ENCODE measurements at places on chromosomes 6 and 20. TPM values are rescaled to one million over a fixed set of nuclear protein-coding genes. Genes with fewer than 3 reads are reported as not detected.
A peak's percentile ranks its signal among the peaks of the same experiment; 100 is the strongest.

The MAPK14 gene
- 39.9 TPM for total RNA-seq

DNA sequence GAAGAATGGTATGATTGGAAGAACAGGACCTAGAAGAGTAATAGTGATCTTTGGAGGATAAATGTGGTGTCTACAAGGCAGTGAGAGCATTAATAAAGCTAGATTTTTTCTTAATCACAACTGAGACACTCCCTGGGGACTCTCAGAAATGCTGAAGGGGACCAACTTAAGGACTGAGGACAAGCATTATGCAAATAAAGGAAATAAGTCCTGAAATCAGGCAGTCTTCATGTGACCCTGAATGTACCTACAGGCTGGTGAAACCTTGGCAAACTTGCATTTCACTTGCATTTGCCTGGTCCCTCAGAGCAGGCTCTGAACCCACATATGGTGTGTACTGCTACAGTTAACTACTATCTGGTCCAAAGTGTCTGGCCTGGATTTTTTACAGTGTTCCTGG, 19.3 kb upstream of the TTK start:
- no peak for DNase-seq

DNA sequence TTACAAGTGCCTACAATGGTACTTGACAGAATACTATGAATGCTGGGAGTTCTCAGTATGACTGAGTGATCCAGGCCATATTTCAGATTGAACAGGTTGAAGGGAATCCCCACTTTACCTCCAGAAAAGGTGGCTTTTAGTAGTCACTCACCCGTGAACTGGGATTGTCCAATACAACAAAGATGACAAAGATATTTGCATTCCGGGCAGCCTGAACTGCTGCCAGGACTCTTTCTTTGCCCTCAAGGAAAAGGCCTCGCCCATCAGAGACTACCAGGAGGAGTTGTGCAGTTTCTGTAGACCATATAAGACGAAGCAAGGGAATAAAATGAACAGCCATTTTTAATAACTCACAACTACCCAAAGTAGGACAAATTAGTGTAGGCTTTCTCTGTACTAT, 6.3 kb upstream of the LYRM2 start:
- no peak for DNase-seq

- DNase-seq = peak; percentile 61
Measured at GRCh38 chr20:23419995-23420901, 1.0 kb downstream of the NAPB start.

DNA sequence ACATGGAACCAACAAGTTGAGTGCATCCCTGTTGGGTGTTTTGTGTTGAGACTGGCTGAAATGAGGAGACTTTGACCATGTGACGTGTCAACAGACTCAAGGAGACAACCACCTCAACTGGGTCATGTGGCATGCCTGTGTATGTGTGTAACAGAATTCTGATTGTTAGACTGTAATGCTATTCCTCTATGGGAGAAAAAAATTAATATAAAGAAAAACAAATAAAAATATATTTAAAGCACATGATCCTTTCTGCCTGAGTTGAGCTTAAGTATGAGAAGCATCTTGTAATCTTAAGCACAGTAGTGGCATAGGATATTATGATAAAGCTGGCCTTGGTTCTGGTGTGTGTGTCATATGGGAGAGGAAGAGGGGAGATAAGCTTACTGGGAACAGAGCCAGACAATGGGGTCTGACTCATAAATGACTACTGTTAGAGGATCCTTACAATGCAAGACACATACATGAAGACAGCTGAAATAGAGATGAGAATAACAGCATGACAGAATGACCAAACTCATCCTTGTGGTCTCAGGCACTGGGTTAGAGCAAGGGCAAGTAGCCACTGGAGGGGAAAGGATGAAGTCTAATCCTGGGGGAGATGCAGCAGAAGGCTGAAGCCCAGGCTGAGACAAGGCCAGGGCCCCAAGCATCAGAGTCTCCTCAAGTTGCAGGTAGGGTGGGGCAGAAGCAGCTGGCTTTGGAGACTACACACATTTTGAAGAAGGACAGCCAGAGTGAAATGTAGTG, 9.2 kb downstream of the TP53INP2 start:
- peak; percentile 21 for DNase-seq

DNA sequence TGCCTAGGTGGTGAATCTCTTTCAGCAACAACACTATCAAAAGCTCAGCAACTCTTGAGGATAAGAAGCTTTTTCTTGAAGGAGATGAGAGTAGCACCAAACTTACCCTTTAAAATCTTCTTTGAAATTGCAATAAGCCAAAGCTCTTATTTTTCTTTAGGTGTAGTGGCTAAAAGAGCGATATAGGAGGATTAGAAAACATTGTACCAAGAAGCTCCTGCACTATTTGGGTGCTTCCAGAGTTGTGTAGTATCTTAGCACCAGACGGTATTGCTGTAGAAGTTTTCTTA, 1.2 kb downstream of the FUT9 start:
- DNase-seq = no peak

The CDSN gene
- not detected for total RNA-seq

The LY6G6F gene
- total RNA-seq = not detected

The MATN4 gene
- total RNA-seq = 1.0 TPM

GRCh38 chr20:53949319-53949839, 121.0 kb downstream of the BCAS1 start:
- DNase-seq = peak; percentile 91

The AGER gene
- total RNA-seq = 15.6 TPM

GRCh38 chr6:89910902-89911240, 16.6 kb downstream of the GJA10 start:
- DNase-seq = no peak

The PHF10 gene
- 72.9 TPM for total RNA-seq

DNA sequence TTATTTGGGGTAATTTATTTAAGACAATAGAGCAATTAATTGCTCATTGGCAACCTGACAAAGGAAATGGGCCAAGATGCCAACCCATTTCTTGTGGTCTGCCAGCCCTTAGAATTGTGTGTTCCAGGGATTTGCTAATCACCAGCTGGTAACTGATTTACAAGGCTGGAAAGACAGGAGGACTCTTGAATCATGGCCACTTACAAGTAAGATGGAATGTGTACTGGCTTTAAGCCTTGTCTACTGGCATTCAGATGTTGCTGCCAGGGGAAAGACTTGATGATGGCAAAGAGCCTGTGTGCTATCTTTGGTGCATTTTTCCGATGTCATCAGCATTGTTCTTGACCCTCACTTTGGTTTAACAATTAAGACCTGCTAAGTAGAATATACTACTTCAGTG, 91.0 kb downstream of the BCKDHB start:
- DNase-seq = no peak

GRCh38 chr20:45771182-45771759, 20.4 kb downstream of the WFDC3 start:
- peak; percentile 88 for DNase-seq

The MOG gene
- total RNA-seq = not detected

- no peak for DNase-seq
Measured at GRCh38 chr6:46964716-46965519, 43.2 kb upstream of the ADGRF5 start.

GRCh38 chr6:70045413-70045812, 179.1 kb downstream of the COL19A1 start:
- no peak for DNase-seq

DNA sequence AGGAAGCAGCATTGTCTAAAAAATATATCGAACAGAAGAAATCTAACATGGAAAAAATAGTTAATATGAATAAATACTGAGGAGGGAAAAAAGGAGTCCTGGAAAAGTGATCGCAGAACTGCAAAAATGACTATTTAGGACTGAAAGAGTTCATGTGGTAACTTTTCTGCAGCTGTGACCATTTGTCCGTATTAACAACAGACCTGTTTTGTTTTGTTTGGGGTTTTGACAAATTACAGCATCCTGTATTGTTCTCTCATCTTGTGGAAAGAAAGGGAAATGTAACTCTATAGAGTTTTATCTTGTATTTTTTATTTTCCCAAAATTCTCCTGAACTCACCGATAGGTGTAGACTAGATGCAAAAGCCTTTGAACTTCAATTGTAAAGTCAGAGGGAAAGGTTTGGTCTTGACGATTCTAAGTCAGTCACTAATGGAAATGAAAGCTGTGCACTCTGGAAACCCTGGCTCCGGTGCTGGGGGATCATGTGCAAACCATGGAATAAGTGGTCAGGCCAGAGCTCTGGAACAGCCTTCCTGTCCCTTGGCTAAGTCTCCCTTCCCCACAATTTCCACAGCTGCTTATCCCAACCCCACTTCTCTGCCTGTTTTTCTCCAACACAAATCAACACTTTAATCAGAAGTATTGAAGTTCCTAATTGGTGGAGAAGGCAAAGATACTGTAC, 51.2 kb upstream of the MARCKS start:
- no peak for DNase-seq

DNA sequence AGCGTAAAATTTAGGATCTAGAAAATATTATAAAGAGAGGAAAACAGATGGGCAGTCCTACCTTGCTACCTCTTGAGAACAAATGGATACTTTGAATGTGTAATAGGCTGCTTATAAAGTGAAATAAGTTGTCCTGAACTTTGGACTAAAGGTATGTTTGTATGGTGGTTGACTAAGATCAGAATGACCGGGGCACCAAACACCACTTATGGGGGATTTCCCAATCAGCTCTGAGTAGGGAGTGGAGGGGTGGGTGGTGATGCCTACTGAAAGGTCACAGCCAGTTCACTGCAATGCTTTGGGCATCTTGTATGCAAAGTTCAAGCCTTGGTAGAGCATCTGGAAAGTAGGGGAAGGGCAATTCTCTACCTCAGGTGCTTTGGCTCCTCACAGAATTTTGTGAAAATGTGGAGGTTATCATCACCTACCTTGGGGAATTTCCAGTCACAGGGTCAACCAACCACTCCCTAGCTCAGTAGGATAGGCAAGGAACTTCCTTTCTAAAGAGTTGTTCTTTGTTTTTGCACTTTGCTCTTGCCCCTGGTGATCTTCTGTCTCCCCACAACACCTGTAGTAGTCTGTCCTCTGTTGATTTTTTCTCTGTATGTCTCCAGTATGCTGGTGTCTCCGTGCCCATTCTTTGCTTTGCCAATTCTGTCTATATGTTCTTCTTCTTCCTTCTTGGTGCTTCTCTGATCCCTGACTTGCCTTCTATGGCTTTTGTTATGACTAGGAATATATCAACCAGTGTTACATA, at the start of gene TRIM31:
Gene TRIM31, minus strand, starts transcription at position 88 of the 757 bp plus-strand sequence. CDS start 285 bp downstream, outside the sequence.
- DNase-seq = no peak

GRCh38 chr6:219641-220198, 72.6 kb upstream of the DUSP22 start:
- peak; percentile 30 for DNase-seq

GRCh38 chr6:3380344-3381232, 76.3 kb downstream of the SLC22A23 start:
- no peak for DNase-seq

The TMC2 gene
- not detected for total RNA-seq

- no peak for DNase-seq
Measured at GRCh38 chr6:38570750-38571149, 69.0 kb downstream of the BTBD9 start.

The TRERF1 gene
- total RNA-seq = 6.7 TPM

DNA sequence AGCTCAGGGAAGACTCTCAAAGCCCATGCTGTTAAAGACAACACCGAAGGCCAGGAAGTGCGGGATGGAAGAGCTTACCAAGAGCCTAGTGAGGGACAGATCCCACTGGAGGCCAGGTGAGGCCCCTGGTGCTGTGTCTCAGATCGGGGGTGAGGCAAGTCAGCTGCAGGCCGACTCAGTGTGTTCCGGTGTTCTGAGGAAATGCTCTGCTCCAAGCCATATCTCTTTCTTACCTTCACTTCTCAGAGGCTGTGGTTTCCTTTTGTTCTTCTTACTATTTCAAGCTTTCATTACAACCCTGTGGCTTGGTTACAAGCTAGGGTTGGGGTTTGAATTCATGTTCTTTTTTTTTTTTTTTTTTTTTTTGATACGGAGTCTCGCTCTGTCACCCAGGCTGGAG, 114.3 kb upstream of the ZFP64 start:
- DNase-seq = peak; percentile 47

GRCh38 chr6:142696123-142697000, 248.6 kb downstream of the HIVEP2 start:
- DNase-seq = no peak

DNA sequence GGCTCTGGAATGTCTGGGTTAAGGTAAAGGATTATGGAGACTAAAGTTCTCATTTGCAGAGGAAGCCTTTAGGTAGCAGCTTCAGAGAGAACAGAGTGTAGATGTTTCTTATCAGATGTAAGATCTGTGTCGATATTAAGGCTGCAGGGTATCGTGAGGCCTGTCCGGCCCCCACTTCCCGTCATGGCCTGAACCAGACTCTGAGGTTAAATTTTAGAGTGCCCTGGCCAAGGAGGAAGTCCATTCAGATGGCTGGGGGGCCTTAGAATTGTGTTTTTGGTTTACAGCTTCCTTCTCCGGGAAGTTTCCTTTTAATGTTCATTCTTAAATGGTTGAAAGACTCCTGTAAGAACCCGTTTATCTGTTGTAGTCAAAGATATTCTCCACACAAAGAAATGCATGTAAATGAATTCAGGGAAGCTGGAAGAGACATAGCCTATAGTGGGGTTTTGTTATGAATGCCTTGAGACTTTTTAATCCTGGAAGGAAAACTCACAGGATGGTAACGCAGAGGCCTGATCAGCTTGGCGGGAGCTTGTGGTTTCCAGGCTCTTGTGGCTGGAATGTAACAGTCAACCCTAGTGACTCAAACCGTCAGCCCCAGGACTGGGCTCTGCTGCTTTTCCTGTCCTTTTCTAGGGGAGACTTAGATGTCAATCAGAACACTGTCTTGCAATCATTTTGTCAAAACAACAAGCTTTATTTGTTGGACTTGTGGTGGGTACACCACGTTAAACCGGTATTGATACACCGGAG, 34.7 kb downstream of the KIF25 start:
- DNase-seq = no peak

- DNase-seq = no peak
Measured at GRCh38 chr20:63497946-63498935, 642 bp downstream of the EEF1A2 start.

- DNase-seq = no peak
Measured at GRCh38 chr20:8320306-8320705, 188.2 kb downstream of the PLCB1 start.

DNA sequence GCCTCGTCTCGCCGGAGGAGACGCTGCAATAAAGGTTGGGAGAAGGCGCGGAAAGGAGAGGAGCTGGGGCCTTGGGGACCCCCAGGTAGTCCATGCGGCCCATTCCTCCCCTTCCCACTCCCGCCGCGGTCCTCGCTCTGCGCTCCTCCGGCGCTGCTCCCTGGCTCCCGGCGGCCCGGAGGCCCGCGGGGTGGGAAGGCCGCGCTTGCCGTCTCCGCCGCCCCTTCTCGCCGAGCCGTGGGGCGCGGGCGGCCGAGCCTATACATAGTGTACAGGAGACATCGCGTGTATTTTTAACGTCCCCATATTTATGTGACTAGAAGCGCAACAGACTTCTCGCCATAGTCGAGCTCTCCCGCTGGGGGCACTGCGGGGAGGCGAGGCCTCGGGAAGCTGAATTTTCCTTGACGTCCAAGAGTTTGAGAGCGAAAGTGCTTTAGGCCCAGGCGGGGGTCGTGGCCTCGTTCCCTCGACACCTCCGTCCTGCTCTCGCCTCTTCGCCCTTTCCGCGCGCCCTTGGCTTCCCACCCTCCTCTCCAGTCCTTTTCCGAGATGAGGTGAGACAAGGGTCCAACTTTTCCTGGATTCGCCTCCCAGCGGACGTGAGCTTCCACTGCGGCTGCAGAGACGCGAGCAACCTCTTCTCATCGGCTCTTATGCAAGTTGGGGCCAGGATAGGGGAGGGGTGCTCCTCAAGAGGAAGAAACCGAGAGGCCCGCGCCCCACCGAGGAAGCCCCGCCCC, 29.0 kb downstream of the SLC12A5 start:
- DNase-seq = peak; percentile 19

GRCh38 chr20:1212023-1212422, 8.8 kb downstream of the C20orf202 start:
- no peak for DNase-seq

- no peak for DNase-seq
Measured at GRCh38 chr20:31809661-31810060, 9.5 kb upstream of the MYLK2 start.

The DLK2 gene
- total RNA-seq = 0.47 TPM

The LHFPL5 gene
- not detected for total RNA-seq

Data from activated naive CD4-positive, alpha-beta T cell treated with anti-CD3 and anti-CD28 coated beads for 36 hours (primary cell).